ENCODE measurements at places on chromosomes 5 and 9. TPM values are rescaled to one million over a fixed set of nuclear protein-coding genes. Genes with fewer than 3 reads are reported as not detected.

DNA sequence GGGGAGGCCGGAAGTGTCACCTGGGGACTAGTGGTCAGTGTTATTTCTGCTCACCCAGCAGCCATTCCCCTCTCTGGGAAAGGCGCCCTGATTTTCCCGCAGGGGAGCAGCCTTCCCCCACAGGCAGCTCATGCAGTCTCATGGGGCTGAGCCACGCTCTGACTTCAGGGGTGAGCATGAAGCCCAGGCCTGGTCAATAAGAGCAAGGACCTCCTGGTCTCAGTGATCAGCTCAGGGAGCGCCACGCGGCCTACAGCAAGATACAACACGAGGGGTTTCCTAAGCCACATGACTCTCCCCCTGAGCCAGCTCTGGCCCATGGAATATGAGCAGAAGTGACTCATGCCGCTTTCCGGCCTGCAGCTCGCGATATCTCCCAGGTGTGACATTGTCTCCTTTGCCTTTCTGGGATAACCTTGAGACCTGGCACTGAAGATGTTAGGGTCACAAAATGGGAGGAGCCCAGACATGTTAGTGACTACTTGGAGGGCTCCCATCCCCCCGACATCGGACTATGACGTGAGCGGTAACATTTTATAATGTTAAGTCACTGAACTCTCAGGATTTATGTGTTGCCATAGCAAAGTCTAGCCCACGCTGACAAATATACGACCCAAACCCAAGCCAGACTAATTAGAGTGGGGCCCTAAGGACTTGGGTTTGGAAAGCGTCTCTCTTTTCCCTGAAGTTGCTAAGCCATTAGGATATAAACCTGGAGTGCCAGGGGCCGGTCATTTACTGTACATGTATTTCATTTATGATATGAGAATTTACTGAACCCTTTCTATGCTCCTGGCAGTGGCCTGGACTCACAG, 46.5 kb upstream of the GFPT2 start:
- H3K4me3 ChIP-seq = no peak overlapping the region
- H3K27ac ChIP-seq = no peak overlapping the region
- no peaks in the 10 kb centered on the region for H3K36me3 ChIP-seq
- peaks cover 5% of the 10 kb centered on the region for H3K27me3 ChIP-seq
- DNase-seq = no peak

Gene ADRB2
- 0.09 TPM for total RNA-seq

Gene GFI1B
- total RNA-seq = not detected

Gene FUT7
- 1.6 TPM for total RNA-seq

Gene NOTCH1
- total RNA-seq = 79.4 TPM

Gene SLC25A2
- total RNA-seq = 0.30 TPM

GRCh38 chr9:116449949-116450348, 237.2 kb upstream of the TRIM32 start:
- no peaks in the 10 kb centered on the region for H3K36me3 ChIP-seq
- DNase-seq = no peak
- H3K27me3 ChIP-seq = no peaks in the 10 kb centered on the region
- no peak overlapping the region for H3K27ac ChIP-seq
- no peak overlapping the region for H3K4me3 ChIP-seq
- H3K4me1 ChIP-seq = no peaks in the 10 kb centered on the region

Gene NPDC1
- 23.1 TPM for total RNA-seq

- no peaks in the 10 kb centered on the region for H3K4me1 ChIP-seq
- no peak for DNase-seq
- no peaks in the 10 kb centered on the region for H3K27me3 ChIP-seq
- H3K36me3 ChIP-seq = no peaks in the 10 kb centered on the region
Observed at GRCh38 chr9:16106021-16106571, 553.3 kb downstream of the CCDC171 start.

DNA sequence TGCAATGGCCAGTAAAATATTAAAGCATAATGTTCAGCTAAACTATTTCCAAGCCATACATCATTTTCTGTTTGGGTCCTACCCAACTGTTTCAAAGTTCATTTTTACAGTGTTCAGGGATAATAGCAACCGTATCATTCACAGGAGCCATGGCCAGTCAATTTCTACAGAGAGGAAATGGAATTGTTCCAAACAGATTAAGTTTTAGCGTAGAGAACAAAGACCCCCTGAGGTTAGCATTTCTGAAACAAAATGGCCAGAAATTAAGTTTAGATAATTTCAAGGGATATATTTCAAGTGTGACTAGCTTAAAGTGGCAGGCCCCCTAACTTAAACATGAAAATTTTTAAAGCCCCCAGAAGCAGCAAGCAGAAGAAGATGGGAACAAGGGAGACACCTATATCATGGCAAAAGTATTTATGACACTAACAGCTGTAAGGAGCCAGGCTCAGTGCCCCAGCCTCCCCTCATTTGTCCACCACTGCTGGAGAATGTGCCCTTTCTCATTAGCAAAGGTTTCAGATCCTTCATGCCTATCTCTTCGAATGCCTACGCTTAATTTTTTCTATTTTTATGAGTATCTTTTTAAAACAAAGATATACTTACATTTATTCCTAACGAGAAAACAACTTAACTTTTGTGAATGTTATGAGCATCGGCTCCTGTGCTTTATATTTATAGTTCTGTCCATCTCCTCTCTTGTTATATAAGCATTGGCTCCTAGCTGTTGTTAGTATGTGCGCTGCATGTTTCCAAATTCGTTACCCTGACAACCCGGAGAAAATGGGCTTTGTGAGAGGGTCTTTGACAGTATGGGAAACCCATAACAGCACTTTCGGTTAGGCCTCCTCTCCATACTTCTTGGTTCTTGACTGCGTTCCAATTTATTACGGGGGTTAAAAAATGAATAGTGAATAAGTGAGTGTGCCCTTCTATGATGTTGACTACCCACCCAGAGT, 116.3 kb downstream of the MED27 start:
- no peaks in the 10 kb centered on the region for H3K27me3 ChIP-seq
- H3K36me3 ChIP-seq = peaks cover 8% of the 10 kb centered on the region
- no peaks in the 10 kb centered on the region for H3K4me1 ChIP-seq
- H3K27ac ChIP-seq = no peak overlapping the region

Gene VPS13A
- 33.6 TPM for total RNA-seq

DNA sequence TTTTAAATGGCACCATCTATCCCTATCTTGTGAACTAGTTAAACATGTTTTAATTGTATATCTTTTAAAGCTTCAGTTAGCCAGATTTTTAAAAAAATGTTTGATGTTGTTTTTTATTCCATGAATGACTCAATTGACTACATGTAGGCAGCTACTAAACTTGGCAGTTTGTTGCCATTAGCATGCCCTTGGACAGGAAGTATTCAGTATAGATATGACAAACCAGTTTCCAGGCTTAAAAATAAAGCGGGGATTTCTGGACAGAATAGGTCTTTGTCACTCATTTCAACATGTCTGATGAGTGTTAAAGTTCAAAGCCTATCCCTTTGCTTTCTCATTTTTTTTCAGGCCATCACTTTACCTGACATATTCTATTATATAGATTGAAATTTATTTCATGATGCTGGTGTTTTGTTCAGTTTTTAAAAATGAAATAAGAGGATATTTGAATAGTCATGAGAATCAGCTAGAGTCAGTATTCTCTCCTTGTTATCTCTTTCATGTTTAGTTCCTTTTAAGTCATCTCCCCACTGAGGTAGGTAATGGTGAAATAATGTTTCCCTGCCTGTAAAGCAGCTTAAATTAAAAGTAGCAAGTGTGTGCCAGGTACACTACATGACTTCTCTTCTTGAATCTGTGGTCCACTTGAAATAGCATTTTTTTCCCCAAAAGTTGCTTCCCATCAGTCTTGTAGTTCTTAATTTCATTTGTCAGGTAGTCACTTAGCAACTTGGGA, 11.9 kb downstream of the TNFAIP8 start:
- H3K27ac ChIP-seq = peak overlapping the region; percentile 95
- H3K36me3 ChIP-seq = peaks cover 77% of the 10 kb centered on the region
- peak overlapping the region; percentile 57 for H3K4me3 ChIP-seq
- peak; percentile 25 for DNase-seq
- H3K4me1 ChIP-seq = peaks cover 89% of the 10 kb centered on the region
- H3K27me3 ChIP-seq = no peaks in the 10 kb centered on the region

DNA sequence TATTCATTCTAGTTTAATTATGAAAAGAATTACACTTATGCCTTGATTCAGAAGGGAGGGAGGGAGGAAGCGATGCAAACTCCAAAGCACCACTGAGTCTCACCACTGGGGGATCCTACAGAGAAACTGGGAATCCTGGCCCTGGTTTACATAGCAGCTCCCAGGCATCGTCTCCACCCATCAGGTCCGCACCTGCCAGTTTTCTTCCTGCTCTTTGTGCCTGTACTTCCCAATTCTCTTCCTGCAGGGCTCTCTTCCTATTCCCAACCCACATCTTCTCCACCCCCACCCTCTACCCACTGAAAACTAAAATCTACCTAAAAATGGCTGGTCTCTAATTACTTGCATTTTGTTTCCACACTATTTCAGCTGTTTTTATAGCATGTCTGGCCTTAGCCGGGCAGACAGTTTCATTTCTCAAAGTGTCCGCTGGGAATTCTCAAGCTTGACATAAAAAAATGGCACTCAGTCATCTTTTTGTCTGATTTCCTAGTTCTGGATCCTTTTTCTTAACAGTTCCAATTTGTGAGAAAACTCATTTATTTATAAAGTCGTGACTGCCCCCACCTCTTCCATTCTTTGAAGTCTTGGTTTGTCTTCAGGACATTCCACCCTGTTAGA, 1.6 kb upstream of the TNIP1 start:
- no peak for DNase-seq
- H3K27me3 ChIP-seq = no peaks in the 10 kb centered on the region
- H3K4me3 ChIP-seq = peak overlapping the region; percentile 80
- peak overlapping the region; percentile 87 for H3K27ac ChIP-seq
- H3K36me3 ChIP-seq = peaks cover 53% of the 10 kb centered on the region

- no peak overlapping the region for H3K4me3 ChIP-seq
- H3K27me3 ChIP-seq = no peaks in the 10 kb centered on the region
- H3K36me3 ChIP-seq = no peaks in the 10 kb centered on the region
Observed at GRCh38 chr5:132681983-132682382, 8.2 kb downstream of the IL4 start.
